ENCODE measurements at places on chromosomes 4 and X.

- no peak for DNase-seq
These were observed 224.0 kb upstream of the BMP3 start for GRCh38 chr4:80806472-80806871.

- peak; percentile 19 for DNase-seq
These were observed 62.2 kb upstream of the GPM6A start for GRCh38 chr4:175874306-175874705.

DNA sequence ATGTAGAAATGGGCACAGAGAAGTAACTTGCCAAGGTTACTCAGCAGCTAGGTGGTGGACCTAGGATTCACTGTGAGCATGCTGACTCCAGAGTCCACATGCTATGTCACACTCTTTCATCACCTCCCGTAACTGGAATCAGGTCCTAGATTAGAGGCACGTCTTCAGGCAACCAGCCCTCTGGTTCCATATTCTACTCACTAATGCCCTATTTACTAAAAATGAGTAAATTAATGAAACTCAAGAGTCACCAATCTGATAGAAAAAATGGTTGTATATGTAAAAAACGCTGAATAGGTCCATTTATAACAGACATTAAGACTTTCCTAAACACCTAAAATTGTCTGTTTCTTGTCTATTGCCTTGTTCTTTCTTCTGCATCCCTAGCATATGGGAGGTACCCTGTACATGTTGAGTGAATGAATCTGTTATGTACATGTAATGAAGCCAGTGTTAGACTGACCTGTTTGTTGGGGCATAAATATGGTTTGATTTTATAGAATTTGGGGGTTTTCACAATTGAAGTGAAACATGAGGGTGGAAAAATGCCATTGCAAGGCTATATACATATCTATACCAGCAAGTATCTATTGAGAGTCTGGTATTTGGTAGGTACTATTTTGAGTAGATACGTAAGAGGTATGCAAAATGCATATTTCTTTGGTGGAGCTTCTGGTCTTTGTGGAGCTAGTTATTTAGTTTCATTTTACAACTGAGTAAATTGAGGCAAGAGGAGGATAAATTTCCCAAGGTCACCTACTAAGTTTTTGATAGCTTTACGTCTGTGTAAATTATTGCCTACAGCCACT is 7.5 kb upstream of the RUFY3 start:
- DNase-seq = no peak

DNA sequence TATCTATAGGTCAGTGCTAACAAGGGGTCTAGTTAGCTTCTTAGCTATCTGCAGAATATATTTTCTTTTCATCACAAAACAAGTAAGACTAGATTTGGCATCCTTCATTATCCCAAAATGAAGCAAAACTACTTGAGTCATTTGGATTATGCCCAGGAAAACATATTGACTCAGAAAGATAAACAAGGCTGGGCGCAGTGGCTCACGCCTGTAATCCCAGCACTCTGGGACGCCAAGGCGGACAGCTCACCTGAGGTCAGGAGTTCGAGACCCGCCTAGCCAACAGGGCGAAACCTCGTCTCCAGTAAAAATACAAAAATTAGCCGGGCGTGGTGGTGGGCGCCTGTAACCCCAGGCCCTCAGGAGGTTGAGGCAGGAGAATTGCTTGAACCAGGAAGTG is 18.0 kb upstream of the MND1 start:
- DNase-seq = no peak

- DNase-seq = no peak
These were observed at the start of gene SRPK3 for GRCh38 chrX:153780678-153781427. TSS of gene SRPK3 (plus strand) at chrX:153781041. CDS start at chrX:153781087, 46 bp downstream.

DNA sequence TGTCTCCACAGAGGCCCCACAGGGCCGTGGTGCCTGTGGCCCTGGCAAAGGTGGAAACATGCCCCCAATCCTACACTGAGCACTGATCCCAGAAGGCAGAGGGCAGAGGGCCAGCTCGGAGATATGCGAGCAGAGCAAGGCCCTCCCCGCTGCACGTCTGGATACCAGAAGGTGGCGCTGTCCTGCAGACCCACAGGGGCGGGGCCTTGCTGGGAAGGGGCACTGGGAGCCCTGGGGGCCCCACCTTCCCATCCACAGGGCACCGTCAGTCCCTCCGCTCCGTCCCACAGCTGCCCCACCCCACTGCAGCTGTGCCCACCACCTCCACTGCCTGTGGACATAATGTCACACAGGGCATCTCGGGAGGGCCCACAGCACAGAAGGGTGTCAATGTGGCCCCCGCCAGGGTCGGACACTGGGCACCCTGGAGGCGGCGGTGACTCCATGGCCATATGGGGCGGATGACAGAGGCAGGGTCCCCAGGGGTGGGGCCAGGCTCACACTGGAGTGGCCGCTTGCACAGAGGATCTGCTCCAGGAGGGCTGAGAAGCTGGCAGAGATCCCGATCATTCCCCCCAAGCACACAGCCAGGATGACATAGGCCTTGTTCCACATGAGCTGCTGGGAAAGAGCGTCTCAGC is 4.8 kb downstream of the SLC49A3 start:
- no peak for DNase-seq

DNA sequence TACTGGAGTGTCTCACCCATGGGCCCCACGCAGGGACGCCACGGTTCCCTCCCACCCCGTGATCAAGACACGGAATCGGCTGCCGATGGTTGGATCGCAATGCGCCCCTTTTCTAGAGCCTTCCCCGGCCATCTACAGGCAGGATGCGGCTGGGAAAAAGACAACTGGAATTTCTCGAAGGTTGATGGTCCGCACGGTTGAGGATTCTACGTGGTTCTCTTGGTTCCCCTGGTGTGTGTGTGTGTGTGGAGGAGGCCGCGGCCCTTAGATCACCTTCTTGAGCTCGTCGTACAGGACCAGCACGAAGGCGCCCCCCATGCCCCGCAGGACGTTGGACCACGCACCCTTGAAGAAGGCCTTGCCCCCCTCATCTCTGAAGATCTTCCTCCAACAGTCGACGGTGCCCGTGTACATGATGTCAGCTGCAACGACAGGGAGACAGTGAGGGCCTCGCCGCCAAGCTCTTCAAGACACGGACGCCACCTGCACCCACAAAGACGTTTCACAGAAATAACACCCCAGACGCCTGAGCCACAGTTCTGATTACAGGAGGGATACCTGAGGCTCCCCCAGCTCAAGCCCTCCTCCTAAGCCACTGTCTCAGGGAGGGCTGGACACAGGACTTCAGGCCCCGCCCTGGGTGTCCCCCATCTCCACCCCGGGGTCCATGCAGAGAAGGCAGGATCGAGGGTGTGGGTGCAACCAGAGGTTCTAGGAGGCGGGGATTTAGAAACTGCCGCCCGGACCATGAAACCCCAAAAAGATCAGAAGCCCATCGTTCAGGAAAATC is 5.4 kb downstream of the SLC25A6 start:
- DNase-seq = no peak

- no peak for DNase-seq
These were observed 73.2 kb downstream of the HTRA3 start for GRCh38 chr4:8342651-8343261.

DNA sequence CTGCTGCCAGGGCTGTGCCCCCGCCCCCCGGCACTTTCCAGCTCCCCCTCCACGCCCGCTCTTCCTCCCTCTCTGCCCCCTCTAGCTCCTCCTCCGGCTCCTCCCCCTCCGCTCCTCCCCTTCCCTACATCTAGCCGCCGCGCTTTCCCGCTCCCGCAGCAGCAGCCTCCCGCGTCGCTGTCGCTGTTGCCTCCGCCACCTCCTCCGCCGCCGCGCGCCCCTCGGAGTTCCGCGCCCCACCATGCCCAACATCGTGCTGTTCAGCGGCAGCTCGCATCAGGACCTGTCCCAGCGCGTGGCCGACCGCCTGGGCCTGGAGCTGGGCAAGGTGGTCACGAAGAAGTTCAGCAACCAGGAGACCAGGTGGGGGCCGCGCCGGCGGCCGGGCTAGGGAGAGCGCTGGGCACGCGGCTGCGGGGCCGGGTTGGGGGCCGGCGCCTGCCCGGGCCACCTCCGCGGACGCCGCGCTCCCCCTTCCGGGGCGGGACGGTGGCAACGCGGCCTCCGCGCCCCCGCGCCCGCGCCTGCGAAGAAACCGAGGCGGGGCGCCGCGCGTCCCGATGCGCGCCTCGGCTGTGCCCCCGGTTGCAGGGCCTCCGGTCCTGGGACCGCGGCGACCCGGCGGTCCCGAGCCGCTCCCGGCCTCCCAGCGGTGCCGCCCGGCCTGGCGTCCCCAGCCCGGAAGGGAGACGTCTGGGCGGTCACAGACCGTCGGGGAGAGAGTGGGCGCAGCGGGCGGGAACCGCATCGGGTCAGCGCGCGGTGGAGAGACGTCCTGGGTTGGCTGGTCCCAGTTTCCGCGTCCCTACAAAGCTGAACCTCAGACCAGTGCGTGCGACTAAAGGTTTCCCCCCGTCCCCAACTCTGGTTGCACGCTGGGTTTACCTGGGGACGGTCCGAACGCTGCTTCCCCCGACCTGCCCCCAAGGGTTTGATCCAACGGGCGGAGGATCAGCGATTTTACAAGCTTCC is at the start of gene PRPS2:
PRPS2 (plus strand) TSS at position 156 of the 972 bp plus-strand sequence; CDS start at position 242, 86 bp downstream.
- peak; percentile 35 for DNase-seq

- no peak for DNase-seq
These were observed 435.8 kb upstream of the CPEB2 start for GRCh38 chr4:14566518-14566917.

- DNase-seq = no peak
These were observed 147.3 kb upstream of the CLNK start for GRCh38 chr4:10831727-10832408.

DNA sequence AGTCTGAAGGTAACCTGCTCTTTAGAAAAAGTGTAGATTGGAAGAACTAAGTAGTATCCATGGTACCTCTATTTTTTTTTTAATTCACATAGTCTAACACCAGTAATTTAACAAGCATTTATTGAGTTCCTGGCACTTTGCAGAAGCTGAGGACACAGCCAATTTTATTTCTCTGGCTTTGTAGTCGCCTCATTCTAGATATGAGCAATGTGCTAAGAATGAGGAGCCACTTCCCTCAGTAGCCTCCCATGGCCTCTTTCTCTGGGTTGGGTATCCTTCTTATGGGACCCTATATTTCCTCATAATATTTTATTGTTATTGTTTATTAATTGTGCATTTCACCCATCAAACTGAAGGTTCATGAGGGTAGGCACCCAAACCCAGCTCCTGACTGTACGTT is 67.6 kb downstream of the ENPEP start:
- no peak for DNase-seq

DNA sequence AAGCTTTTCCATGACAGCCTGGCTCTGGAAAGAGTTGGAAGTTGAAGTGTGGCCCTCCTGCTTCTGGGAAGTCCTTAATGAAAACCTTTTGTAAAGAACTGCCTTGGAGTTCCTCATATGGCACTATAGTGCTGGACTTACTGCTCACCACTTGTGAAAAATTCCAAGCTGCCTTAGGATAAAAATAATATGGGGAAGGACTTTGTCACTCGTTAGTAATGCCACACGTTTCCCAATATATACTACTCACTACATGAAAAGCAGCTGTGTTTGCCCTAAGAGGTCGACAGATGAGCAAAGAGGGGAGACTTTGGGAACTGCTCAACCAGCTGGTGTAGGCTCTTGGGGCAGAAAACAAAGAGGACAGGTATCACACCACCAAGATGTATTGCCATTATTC is 11.7 kb downstream of the OPHN1 start:
- no peak for DNase-seq

DNA sequence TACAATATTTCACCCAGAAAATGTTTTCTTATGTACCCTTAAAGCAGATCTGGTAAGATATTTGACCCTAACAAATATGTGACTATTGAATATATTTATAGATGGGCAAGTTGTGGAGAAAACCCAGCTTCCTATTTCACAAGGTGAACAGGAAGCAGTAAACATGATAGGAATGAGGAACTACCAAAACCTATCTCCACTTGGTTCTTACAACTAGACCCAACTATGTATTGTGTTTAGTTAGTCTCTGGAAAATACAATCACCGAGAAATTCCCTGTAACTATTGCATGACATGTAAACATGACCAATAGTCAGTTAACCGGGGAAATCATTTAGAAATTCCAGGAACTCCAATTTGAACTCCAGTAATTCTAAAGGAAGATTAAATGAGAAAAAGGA is 8.4 kb upstream of the RXFP1 start:
- DNase-seq = no peak

- DNase-seq = no peak
These were observed 62.9 kb upstream of the SLC34A2 start for GRCh38 chr4:25592736-25593135.

DNA sequence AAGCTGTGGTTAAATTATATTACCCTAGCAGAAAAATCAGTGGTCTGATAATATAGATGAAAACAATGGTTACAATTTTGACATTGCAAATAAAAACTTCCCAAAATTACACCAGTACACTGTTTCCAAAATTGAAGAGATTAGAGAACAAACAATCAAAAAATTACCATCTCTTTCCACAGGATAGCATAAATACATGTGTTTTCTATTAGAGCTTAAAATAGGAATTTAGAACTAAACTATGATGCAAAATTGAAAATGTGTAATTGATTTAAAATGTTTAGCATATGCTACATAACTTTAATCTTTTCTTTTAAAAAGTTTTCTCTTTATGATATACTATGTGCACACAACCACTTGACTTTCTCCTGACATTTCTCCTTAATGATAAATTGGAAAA is 6.7 kb downstream of the EDNRA start:
- no peak for DNase-seq

DNA sequence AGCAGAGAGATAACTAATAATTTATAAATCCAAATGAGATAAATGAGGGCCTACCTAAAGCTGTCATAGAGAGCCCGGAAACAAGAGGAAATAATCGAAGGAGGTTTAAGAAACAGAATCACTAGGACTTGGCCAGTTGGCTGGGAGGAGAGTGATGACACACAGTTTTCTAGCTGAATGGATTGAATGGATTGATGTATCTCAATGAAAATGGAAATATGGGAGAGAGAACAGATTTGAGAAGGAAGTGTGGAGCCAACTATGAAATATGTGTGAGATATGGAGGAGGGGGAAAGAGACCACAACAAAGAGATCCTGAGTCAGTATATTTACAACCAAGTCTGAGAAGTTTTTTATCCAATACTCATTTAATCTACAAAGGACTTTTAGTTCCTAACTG is 35.7 kb upstream of the CXXC4 start:
- DNase-seq = no peak

GRCh38 chr4:184573701-184574100 is 75.5 kb downstream of the CASP3 start:
- DNase-seq = no peak

DNA sequence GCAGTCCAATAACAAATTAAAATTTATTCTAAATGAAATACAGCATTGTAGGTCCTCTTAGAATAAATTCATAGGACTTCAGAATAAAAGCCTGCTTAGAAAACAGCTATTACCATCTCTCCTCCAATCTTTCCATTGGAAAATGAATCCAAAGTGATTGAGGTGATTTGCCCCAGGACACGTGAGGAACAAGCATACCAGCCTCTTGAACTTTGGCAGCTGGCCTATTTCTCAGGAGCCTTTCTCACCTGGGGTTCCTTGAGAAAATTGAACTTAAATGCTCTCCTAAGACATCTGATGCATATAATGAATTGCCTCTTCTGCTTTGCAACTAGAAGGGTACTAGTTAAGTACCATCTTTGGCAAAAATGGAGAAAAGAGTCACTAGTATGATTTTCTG is 13.5 kb downstream of the ARHGAP24 start:
- DNase-seq = no peak
